Epithelial cell of proximal tubule (primary cell): ENCODE measurements at places on chromosomes 4 and X. TPM values are rescaled to one million over a fixed set of nuclear protein-coding genes. Genes with fewer than 3 reads are reported as not detected.

DNA sequence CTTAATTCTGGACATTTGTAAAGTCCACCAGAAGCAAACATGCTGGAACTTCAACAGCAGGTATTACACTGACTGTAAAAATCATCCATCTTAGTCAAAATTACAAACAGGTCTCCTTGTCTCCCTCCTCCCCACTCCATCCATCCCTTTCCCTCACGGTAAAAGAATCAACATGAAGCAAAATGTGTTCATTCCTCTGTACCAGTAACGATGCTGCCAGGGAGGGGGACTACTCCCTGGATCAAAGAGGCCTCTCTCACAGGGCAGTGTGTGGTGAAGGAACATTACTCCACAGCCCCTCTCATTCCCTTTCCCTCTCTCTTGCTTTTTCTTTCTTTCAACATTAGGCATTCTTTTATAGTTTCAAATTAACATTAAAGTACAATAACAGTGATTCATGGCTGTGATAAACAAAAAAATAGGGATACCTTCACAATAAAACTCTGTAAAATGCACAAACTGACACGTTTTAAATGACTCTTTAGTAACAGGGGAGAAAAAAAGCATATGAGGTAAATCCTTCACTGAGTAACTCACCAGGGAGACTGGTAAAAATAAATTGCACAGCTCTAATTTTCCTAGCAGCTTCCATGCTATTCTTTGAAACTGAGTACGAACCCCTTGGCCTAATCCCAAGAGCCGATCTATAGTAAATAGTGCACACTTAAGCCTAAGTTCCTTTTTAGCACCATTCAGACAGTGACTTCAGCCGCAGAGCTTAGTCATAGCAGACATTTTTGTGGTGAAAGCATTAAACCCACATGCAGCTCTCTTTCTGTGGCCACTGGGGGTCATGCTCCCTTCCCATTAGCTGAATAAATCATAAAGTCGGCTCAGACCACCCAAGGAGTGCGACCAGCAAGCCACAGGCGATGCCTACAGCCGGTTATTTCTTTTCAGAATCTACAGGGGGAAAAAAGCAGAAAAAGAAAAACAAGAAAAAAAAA lies 215.6 kb upstream of the GYPA start:
- DNase-seq, result peak; percentile 39

- no peak for DNase-seq
Measured at GRCh38 chr4:158785718-158786117, 16.9 kb downstream of the FNIP2 start.

- DNase-seq, result no peak
Measured at GRCh38 chr4:44679060-44679459, 840 bp downstream of the GUF1 start.

- DNase-seq, result no peak
Measured at GRCh38 chr4:17580969-17581368, 4.0 kb downstream of the LAP3 start.

GRCh38 chrX:31222946-31223345 lies 151.1 kb upstream of the FTHL17 start:
- no peak for DNase-seq

LGI2 gene
- total RNA-seq, result under 0.01 and 2.5 TPM in 2 replicates

MGARP gene
- 0.14 and 1.5 TPM in 2 replicates for total RNA-seq
